ENCODE measurements at places on chromosomes 7 and 10.

DNA sequence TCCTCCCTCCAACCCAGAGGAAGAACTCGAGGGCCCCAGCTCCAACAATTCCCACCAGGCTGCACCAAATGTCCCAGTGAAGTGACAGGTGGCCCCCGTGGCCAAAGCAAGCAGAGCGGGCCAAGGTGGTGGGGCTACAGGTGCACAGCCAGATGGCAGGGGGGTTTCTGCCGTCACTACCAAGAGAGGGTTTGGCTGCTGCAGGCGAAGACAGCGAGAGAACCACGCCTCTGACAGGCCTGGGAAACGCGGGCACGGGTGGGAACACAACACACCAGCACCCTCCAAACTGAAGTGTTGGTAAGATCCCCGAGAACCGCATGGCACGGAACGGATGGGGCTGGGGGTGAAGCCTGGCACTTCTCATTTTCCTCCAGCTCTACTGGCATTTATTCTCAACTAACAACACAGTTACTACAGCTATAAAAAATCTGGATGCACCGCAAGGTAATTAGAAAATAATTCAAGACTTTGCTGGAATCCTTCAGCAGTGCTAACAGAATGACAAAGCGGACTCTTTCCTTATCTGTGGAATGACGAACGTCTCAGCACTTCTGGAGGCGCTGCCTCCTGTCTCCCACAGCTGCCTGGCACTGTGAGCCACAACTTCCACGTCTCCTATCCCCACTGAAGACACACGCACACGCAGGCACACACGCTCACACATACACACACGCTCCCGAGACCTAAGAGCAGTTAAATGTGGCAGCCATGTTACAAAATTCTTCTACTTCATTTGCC, 167.9 kb downstream of the TCERG1L start:
- no peak for DNase-seq

DNA sequence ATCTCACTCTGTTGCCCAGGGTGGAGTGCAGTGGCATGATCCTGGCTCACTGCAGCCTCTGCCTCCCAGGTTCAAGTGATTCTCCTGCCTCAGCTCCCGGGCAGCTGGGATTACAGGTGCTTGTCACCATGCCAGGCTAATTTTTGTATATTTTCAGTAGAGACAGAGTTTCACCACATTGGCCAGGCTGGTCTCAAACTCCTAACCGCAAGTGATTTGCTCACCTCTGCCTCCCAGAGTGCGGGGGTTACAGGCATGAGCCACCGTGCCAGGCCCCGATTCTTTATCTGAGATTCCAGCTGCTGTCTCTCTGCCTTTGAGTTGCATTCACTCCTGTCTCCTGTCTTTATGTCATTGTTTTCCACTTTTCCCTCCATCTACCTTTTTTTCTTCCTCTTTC, 168.7 kb downstream of the TMEM178B start:
- no peak for DNase-seq

GRCh38 chr10:11871466-11871865, 48.3 kb downstream of the PROSER2 start:
- DNase-seq, result peak; percentile 51

- no peak for DNase-seq
Observed at GRCh38 chr10:86659161-86659691, 4.9 kb downstream of the OPN4 start.

GRCh38 chr10:131464789-131465188, 153.3 kb upstream of the TCERG1L start:
- no peak for DNase-seq

DNA sequence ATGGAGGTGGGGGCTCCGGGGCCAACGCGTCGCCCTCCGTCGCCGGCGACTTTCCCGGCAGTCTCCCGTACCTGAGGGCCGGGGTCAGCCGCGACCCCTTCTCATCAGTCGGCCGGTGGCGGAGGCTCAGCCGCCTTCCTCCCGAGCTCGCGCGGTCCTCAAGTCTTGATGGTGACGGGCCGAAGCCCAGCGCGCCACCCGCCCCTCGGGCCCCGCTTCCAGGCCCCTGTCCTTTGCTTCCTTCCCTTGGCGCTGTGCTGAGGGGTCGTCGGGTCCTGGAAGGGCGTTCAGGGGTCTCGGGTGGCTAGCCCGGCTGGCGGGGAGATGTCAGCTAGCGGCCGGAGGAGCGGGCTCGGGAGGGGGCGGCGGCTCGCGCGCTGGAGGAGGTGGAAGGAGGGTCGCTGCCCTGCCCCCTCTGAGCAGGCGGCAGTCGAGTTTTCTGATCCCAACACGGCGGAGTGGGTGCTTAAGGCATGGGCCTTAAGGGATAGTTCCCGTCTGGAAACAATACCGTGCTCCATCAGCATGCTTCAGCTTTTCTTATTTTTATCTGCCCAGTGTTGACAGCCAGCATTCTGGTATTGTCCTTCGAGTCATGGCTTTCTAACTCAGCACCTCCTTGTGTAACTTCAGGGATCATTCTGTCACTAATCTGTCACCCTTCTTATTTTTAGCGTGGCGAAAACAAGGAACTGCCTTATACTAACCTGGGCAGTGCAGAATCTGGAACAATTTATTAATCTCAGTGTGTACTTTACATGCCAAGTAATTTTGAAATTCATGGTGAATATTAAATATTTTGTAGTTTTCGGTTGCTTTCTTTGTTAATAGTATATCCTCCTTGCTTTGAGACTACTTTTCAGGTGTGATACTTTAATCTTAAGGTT, 748 bp downstream of the PHTF2 start:
- peak; percentile 74 for DNase-seq

- DNase-seq, result peak; percentile 96
Observed at GRCh38 chr10:110076559-110077318, 69.0 kb downstream of the ADD3 start.

DNA sequence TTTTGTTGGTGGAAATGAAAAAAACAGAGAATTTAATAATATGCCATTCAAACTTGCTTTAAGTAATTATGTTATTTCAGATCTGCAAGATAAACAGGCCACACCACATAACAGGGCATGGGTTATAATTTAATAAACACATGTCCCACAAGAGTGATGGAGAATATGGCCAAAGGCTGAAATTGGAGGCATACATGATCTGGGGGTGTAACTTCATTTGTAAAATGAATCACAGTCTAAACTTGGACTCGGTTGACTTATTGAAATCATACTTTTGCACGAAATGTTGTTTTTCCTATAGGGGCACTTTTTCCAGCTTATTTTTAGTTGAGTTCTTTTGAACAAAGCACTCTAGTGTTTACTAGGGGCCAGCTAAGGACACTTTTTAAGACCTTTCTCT, 151.6 kb downstream of the TMEM26 start:
- no peak for DNase-seq

GRCh38 chr10:50596897-50597296, 26.9 kb downstream of the SGMS1 start:
- no peak for DNase-seq

DNA sequence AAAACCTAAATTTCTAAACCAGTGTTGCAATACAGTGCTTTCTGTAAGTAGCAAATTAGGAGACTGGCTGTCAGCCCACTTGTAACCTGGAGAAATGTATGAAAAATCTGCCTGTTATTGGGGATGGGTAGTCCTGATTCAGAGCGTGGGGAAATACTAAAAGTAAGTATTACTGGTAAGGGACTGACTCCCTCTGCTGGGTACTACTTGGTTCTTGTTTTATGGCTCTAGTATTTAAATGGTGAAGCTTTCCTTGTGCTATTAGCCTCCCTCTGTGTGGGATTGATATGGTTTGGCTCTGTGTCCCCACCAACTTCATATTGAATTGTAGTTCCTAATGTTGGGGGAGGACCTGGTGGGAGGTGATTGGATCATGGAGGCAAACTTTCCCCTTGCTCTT, 886.1 kb downstream of the SORCS1 start:
- no peak for DNase-seq

DNA sequence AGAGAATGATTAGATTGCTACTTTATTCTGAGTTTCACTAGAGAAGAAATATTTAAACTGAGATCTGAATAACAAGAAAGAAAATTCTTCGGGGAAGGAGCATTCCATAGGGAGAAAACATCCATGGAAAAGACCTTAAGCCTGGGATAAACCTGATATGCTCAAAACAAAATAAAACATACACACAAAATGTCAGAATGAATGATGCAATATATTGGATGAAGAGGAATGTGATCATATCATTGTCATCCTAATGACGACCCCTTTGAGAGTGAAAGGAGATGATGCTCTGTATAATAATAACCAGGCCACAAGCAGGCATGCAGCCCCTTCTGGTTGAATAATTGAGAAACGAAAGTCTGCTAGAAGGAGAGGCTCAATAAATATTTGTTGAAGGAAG, 882.4 kb downstream of the NRG3 start:
- no peak for DNase-seq

- DNase-seq, result no peak
Observed at GRCh38 chr7:2299131-2299829, 15.0 kb downstream of the SNX8 start.

- no peak for DNase-seq
Observed at GRCh38 chr7:36393826-36394225, 4.2 kb downstream of the ANLN start.

- peak; percentile 80 for DNase-seq
Observed at GRCh38 chr7:151875942-151876898, 695 bp downstream of the PRKAG2 start.

All from hematopoietic multipotent progenitor cell treated with erythropoietin and hydrocortisone succinate and interleukin-3 and kit ligand, for 4 days (in vitro differentiated cells).